Breast epithelium (tissue), 4 donors: ENCODE measurements at places on chromosomes 7 and 10. TPM values are rescaled to one million over a fixed set of nuclear protein-coding genes. Genes with fewer than 3 reads are reported as not detected.

Gene NACAD
- 7.5 TPM for total RNA-seq

Gene SGCE
- total RNA-seq, result 92.2 TPM

Gene PILRA
- total RNA-seq, result 9.9 TPM

Gene CDH23
- 11.6 TPM for total RNA-seq

Gene FOXI2
- 0.16 TPM for total RNA-seq

Gene CCDC7
- 46.7 TPM for total RNA-seq

Gene THNSL1
- total RNA-seq, result 1.6 TPM

Gene SPAM1
- total RNA-seq, result not detected

Gene SPDYE6
- not detected for total RNA-seq

Gene SPDYE17
- not detected for total RNA-seq

Gene DPP6
- 0.59 TPM for total RNA-seq

- no peak overlapping the region for H3K27ac ChIP-seq
- no peak overlapping the region for H3K4me3 ChIP-seq
- no peaks in the 10 kb centered on the region for H3K27me3 ChIP-seq
- H3K4me1 ChIP-seq, result no peaks in the 10 kb centered on the region
Observed at GRCh38 chr10:12252882-12253546, 57.0 kb downstream of the CDC123 start.

GRCh38 chr7:15130666-15131541, 228.4 kb upstream of the DGKB start:
- no peaks in the 10 kb centered on the region for H3K36me3 ChIP-seq
- H3K27me3 ChIP-seq, result no peaks in the 10 kb centered on the region
- DNase-seq, result no peak

- no peak overlapping the region for H3K4me3 ChIP-seq
- DNase-seq, result no peak
- H3K27me3 ChIP-seq, result no peaks in the 10 kb centered on the region
- H3K4me1 ChIP-seq, result no peaks in the 10 kb centered on the region
- no peak overlapping the region for H3K27ac ChIP-seq
Observed at GRCh38 chr7:16212610-16213009, 208.7 kb downstream of the CRPPA start.

GRCh38 chr7:128903621-128904361, 6.7 kb downstream of the KCP start:
- no peak for DNase-seq
- H3K4me3 ChIP-seq, result no peak overlapping the region
- H3K4me1 ChIP-seq, result no peaks in the 10 kb centered on the region
- H3K27ac ChIP-seq, result no peak overlapping the region
- peaks cover 4% of the 10 kb centered on the region for H3K27me3 ChIP-seq
- H3K36me3 ChIP-seq, result no peaks in the 10 kb centered on the region

GRCh38 chr7:151633516-151633812, 113.8 kb upstream of the RHEB start:
- peaks cover 8% of the 10 kb centered on the region for H3K4me1 ChIP-seq
- H3K4me3 ChIP-seq, result no peak overlapping the region
- H3K27me3 ChIP-seq, result no peaks in the 10 kb centered on the region
- H3K27ac ChIP-seq, result no peak overlapping the region

- no peak overlapping the region for H3K4me3 ChIP-seq
- H3K27me3 ChIP-seq, result no peaks in the 10 kb centered on the region
- no peak overlapping the region for H3K27ac ChIP-seq
- no peak for DNase-seq
- H3K4me1 ChIP-seq, result no peaks in the 10 kb centered on the region
- H3K36me3 ChIP-seq, result no peaks in the 10 kb centered on the region
Observed at GRCh38 chr10:16809074-16809718, 8.0 kb downstream of the RSU1 start.

- H3K4me3 ChIP-seq, result no peak overlapping the region
- no peak overlapping the region for H3K27ac ChIP-seq
- H3K27me3 ChIP-seq, result no peaks in the 10 kb centered on the region
- H3K36me3 ChIP-seq, result no peaks in the 10 kb centered on the region
Observed at GRCh38 chr7:122212754-122213153, 68.7 kb upstream of the AASS start.

DNA sequence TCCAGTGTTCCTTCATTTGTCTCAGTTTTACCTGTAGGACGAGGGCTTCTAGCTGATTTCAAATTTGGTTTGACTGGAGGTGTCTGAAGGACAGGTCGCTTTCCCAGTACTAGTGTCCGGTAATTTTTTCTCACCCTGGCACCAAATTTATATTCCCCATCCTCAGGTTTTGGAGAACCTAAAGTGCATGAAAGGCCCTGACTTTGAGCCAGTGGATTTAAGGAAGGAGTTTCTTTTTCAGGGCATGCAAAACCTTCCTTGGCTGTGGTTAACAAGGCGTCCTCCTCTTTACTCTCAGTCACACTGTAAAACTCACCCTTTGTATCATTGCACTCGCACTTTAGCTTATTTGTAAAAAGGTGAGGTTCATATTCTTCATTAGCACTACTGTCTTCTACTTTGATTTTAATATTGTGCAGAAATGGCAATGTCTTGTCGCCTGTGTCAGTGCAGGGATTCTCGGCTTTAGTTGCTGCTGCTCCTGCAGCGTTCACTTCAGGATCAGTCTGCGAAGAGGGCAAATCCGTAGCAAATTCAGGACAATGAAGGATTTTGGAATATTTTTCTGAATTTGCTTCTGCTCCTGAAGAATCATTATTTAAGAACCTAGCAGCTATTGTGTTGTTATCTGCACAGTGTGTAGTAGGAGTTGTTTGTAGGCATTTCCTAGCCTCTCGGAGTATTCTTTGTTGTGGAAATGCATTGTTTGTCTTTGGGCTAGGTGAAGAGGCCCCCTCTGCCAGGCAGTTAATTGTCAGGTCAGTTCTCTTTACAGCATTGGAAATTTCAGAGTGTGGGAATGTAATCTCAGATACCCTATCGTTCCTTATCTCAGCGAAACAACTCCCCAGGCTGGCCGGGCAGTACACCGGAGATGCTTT, 9.9 kb downstream of the SKIDA1 start:
- H3K4me1 ChIP-seq, result peaks cover 6% of the 10 kb centered on the region
- H3K27ac ChIP-seq, result peak overlapping the region; percentile 81
- peaks cover 16% of the 10 kb centered on the region for H3K27me3 ChIP-seq
- peak overlapping the region; percentile 54 for H3K4me3 ChIP-seq
- no peaks in the 10 kb centered on the region for H3K36me3 ChIP-seq

- DNase-seq, result no peak
- no peaks in the 10 kb centered on the region for H3K36me3 ChIP-seq
- H3K4me3 ChIP-seq, result no peak overlapping the region
- no peaks in the 10 kb centered on the region for H3K27me3 ChIP-seq
- no peak overlapping the region for H3K27ac ChIP-seq
Observed at GRCh38 chr10:76463111-76463510, 1031.7 kb downstream of the LRMDA start.

GRCh38 chr7:44258423-44258760, 57.6 kb downstream of the YKT6 start:
- no peaks in the 10 kb centered on the region for H3K27me3 ChIP-seq
- no peaks in the 10 kb centered on the region for H3K36me3 ChIP-seq
- peaks cover 5% of the 10 kb centered on the region for H3K4me1 ChIP-seq

DNA sequence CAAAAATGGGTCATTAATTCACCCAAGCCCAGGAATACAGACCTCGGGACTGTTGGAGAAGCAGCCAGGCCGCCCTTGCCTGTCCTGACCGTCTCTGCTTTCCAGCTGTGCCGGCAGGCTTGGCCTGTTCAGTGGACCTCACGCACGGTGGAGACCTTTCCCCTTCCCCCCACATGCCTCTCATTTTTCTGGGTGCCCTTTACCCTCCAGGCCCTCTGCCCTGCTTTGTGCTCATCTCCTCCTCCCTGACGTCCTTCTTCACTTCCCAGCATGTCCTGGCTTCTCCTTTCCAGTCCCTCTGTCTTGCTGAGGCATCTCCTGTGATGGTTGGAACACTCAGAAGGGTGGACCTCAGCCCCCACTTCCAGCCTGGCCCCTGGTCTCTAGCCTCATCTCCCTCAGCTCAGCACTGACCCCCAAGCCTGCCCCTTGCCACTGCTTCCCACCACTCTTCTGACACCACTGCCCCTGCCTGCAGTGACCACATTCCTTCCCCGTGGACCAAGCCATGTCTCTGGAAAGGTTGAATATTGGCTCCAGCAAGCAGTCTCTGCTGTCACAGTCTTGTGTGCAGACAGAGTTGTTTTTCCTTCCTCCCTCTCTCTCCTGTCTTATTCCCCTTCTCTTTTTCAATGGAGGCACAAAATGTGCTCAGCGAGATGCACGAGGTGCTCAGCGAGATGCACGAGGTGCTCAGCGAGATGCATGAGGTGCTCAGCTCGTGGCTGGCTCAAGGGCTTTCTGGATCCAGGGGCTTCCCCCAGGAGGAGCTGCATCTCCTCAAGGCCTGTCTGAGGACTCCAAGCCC, 14.9 kb downstream of the BAG3 start:
- H3K4me3 ChIP-seq, result no peak overlapping the region
- peaks cover 22% of the 10 kb centered on the region for H3K4me1 ChIP-seq
- H3K27ac ChIP-seq, result no peak overlapping the region
- DNase-seq, result no peak
- H3K27me3 ChIP-seq, result no peaks in the 10 kb centered on the region

GRCh38 chr7:56099653-56100052, 6.6 kb downstream of the CHCHD2 start:
- H3K27me3 ChIP-seq, result no peaks in the 10 kb centered on the region
- H3K27ac ChIP-seq, result no peak overlapping the region
- no peak overlapping the region for H3K4me3 ChIP-seq
- DNase-seq, result no peak
- no peaks in the 10 kb centered on the region for H3K36me3 ChIP-seq
- H3K4me1 ChIP-seq, result no peaks in the 10 kb centered on the region

DNA sequence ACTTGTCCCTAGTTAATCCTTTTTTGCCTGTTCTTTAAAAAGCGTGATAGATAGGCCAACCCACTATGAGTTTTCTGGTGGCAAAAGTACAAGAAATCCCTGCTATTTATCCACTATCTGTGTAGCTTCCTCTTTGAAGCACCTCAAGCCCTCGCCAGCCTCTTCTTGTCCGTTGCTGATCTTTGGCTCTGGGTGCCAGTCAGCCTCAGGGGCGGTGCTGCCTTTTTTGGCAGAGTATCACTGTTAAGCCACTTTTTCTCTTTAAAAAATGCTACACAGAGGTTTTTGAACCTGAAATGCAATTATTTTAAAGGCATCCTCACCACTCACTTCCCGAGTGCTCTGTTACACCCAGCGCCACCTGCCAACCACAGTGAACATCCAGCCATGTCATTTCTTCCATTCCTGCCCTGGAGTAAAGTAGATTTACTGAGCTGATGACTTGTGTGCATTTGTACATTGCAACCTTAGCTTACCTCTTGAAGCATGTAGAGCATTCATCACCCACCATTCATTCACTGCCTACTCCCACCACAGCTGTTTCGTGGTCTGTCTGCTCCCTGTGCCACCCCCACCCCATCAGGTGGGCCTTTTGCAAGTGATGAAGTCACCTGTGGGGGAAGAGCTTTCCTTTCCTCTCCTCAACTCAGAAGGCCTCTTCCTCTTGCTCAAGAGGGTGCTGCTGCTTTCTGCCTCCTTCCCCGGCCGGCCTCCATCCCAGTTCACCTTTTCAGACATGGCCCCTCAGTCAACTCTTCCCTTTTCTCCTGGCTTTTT, 414.2 kb upstream of the GALNT17 start:
- no peak overlapping the region for H3K4me3 ChIP-seq
- H3K27ac ChIP-seq, result peak overlapping the region; percentile 50
- no peak for DNase-seq
- no peaks in the 10 kb centered on the region for H3K4me1 ChIP-seq
- no peaks in the 10 kb centered on the region for H3K27me3 ChIP-seq

- H3K4me1 ChIP-seq, result no peaks in the 10 kb centered on the region
- H3K27ac ChIP-seq, result no peak overlapping the region
- no peaks in the 10 kb centered on the region for H3K27me3 ChIP-seq
- H3K36me3 ChIP-seq, result no peaks in the 10 kb centered on the region
- DNase-seq, result no peak
Observed at GRCh38 chr7:133513608-133514007, 260.7 kb downstream of the EXOC4 start.

DNA sequence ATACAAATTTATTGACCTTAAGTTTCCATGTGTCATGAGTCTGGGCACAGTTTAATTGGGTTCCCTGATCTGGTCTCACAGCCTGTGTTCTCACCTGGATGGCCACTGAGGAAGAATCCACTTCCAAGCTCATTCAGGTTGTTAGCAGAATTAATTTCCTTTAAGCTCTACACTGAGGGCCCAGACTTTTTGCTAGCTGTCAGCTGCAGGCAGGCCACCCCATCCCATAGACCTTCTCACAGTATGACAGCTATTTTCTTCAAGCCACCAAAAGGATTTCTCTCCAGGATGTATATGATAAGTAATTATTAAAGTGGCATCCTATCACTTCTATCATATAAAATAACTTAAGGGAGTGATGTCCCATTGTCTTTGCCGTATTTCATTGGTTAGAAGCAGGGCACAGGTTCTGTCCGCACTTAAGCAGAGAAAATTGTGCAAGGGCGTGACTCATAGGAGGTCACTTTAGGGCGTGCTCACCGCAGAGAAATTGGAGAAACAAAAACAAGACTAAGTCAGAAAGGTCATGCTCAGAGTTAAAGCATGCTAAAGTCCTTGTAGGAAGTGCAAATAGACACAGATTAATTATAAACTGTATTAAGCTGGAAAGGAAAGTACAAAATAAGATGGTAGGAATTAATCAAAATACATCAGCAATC, 109.9 kb downstream of the AHR start:
- H3K4me1 ChIP-seq, result peaks cover 7% of the 10 kb centered on the region
- no peak overlapping the region for H3K4me3 ChIP-seq
- H3K36me3 ChIP-seq, result no peaks in the 10 kb centered on the region
- DNase-seq, result peak; percentile 53

DNA sequence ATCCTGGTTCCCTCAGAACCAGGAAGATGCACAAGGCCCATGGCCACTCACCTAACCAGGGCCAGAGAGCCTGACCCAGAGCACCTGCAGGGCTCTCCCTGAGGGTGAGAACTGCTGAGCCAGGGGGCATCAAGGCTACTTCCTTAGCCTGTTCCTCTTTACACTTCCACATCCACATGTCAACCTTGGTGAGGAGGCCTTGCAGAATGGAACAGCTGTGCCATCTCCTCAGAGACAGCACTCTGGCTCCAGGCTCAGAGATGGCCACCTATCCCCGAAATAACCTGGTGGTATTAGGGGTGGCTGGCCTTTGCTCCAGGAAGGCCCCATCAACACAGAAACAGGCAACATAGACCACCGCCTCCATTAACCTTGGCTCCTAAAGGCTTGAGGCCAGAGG, 473.0 kb downstream of the RPS24 start:
- no peak overlapping the region for H3K27ac ChIP-seq
- H3K36me3 ChIP-seq, result no peaks in the 10 kb centered on the region
- no peaks in the 10 kb centered on the region for H3K4me1 ChIP-seq
- no peak overlapping the region for H3K4me3 ChIP-seq
- no peaks in the 10 kb centered on the region for H3K27me3 ChIP-seq

DNA sequence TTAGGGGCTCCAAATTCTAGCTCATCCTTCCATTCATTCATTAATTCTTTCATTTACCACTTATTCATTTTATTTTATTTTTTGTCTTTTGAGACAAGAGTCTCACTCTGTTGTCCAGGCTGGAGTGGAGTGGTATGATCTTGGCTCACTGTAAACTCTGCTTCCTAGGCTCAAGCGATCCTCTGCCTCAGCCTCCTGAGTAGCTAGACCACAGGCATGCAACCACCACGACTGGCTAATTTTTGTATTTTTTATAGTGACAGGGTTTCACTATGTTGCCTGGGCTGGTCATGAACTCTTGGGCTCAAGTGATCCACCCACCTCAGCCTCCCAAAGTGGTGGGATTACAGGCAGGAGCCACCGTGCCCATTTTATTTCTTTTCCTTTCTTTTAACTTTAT, 31.6 kb downstream of the FGF8 start:
- DNase-seq, result no peak
- no peak overlapping the region for H3K4me3 ChIP-seq
- H3K27me3 ChIP-seq, result peaks cover 7% of the 10 kb centered on the region
- H3K4me1 ChIP-seq, result no peaks in the 10 kb centered on the region
